ENCODE measurements at places on chromosomes 3 and 15.

DNA sequence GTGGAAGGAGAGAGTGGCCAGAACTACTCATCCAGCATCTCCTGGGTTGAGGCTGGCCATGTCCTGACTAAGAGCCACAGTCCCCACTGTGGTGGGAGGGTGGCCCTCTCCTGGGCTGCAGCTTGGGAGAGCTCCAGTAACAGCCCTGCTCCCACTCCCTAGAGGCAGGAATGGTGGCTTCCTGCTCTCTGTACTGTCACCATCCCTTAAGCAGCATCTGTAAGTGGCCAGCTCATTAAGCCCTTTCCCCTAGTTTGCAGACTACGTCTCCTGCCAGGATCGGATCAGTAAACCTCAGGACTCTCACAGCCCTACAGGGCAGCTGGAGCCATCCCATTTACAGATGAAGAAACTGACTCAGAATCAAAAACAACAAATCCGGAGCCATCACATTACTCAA is 30.5 kb downstream of the DNAJB8 start:
- DNase-seq = no peak

GRCh38 chr3:157282261-157283191 is 122.6 kb upstream of the CCNL1 start:
- no peak for DNase-seq

DNA sequence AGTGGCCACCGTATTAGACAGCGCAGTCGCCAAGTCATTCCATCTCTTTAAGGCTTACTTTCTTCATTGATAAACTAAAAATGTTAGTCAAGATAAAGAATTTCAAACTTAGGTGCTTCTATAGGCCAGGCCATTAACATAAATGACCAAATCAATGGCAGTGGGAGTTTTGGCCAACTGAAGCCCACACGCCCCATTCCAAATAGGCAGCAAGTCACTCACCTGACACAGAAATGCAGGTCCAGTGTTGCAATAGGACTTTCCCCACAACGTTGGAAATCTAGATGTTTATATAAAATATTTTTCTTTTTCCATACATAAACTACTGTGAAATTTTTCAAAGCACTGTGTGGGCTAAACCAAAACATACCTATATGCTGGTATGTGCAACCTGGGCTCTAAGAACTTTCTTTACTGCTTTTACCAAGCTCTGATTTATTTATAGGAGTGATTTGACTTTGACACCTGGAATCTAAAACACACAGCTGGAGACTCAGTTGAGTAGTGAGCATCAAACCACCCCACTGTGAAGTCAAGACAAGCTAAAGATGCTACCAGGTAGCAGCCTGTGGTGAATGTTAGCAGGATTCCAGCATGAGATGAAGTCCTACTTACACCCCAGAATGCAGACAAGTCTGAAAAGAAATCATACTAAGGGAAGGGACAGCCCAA is 15.1 kb downstream of the GOLIM4 start:
- no peak for DNase-seq

- DNase-seq = no peak
Observed at GRCh38 chr3:47482366-47482765, 6.6 kb upstream of the SCAP start.

GRCh38 chr15:44195151-44195740 is at the start of gene FRMD5:
Gene FRMD5 (minus strand): TSS chr15:44195271.
- peak; percentile 92 for DNase-seq

DNA sequence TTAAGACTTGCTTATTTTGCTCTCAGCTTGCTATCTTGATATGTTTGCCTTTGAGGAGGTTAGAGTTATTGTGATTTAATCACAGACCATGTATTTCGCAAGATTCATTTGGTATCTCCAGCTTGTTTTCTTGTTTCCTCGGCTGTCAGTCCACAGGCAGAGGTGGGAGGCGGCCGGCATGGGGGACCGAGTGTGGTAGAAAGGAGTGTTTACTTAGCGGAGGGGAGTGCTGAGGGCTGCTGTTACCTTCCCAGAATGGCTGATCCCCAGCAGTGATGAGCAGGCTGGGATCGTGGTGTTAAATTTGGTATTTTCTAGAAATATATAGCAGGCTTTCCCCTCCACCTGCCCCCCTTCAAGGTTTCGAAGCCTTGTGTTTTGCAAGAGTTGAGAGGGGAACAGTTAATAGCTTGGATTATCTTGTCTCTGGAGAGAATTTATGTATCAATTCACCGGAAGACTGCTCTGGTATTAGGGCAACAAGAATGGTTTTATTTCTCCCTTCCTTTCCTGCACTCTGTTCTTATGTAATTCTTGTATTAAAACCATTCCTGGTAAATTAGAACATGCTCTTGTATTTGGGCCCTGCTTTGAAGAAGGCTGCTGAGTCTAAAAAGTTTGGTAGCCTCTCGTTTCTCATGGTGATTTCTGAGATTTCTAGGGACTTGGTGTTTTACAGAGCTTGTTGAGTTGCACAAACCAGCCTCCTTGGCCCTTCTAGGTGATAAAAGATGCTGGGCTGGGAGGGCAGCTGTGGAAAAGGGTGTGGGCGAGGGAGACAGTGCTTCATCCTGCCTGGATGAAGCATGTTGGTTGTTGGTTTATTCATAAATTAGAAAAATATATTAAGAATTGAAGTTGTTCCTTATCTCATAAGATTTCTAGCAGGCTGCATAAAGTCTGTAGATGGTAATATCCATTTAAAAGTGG is 151.4 kb downstream of the IGF1R start:
- DNase-seq = no peak

GRCh38 chr3:119530456-119530855 is 29.0 kb downstream of the CD80 start:
- DNase-seq = no peak

GRCh38 chr15:57307527-57308169 is 68.7 kb upstream of the CGNL1 start:
- DNase-seq = no peak

- DNase-seq = no peak
Observed at GRCh38 chr15:77016321-77016695, 21.4 kb downstream of the PSTPIP1 start.

DNA sequence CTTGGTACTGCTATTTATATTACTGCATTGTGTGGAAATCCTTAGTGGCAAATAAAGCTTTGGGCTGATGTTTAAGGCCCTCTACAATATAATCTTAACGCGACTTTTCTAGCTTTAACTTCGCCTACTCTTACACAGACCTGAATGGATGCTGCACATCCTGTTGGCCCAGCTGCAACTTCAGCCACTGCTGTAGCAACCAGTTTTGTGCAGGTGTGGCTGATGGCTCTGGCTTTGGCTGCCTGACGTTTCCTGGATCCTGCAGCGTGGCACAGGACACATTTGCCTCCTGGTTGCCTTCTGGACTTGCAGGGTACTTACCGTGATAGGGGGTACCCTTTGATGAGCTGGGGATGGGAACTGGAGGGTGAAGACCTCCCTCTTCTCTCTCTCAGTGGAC is 20.2 kb upstream of the ERICH6 start:
- no peak for DNase-seq

GRCh38 chr15:33298631-33299030 is 12.1 kb upstream of the RYR3 start:
- DNase-seq = no peak
